Osteoblast (primary cell): ENCODE measurements at places on chromosomes 11 and 22.

DNA sequence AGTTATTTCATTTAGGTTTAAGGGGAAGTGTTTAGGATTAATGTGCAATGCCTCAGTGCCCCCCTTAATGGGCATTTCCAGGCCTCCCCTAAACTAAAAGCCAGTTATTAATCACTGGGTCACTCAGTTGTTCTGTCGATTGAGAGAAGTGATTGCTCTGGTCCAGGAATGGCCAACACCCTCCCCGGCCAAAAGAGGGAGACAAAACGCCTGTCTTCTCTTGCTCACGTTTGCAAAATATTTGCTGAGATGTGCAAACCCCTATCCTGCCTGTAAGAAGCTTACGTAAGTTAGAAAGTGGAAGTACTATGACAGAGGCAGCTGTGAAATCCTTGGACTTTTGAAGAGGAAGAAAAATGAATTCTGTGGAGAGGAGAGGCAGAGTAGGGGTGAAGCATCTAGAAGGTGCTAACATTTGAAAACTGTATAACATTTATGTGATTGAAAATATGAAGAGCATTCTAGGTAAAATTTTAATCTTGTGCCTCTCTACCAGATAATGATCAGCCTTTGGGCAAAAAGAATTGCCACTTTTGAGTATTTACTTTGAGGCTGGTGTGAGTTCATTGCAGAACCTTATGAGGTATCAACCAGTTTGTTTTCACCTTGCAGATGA lies 37.7 kb downstream of the NTM start:
- H3K36me3 ChIP-seq, result no peaks in the 10 kb centered on the region
- H3K27me3 ChIP-seq, result no peaks in the 10 kb centered on the region
- H3K4me1 ChIP-seq, result no peaks in the 10 kb centered on the region
- DNase-seq, result no peak
- H3K27ac ChIP-seq, result no peak overlapping the region

- no peak overlapping the region for H3K27ac ChIP-seq
- H3K4me1 ChIP-seq, result peaks cover 13% of the 10 kb centered on the region
- no peaks in the 10 kb centered on the region for H3K36me3 ChIP-seq
- no peaks in the 10 kb centered on the region for H3K27me3 ChIP-seq
These were observed 27.6 kb upstream of the BAIAP2L2 start for GRCh38 chr22:38137876-38138687.

DNA sequence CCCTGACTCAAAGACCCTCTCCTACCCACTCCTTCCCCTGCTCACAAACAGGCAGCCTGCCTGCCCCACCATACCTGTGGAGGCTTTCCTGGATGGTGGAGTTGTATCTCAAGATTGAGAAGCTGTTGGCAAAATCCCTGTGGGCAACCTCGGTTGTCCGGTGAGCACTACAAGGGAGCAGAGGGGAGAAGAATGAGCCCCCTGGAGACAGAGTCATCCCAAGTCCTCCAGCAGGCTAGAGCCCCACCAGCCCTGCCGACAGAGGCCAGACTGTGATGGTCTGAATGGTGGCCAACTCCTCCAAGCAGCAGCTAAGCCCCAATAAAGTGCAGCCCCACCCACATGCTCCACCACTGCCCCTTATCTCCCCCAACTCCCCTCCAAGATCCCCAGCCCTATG lies 17.5 kb downstream of the TMPRSS13 start:
- DNase-seq, result peak; percentile 21
- no peak overlapping the region for H3K27ac ChIP-seq
- H3K27me3 ChIP-seq, result no peaks in the 10 kb centered on the region
- H3K4me3 ChIP-seq, result no peak overlapping the region

- peak; percentile 83 for DNase-seq
- no peaks in the 10 kb centered on the region for H3K27me3 ChIP-seq
- peaks cover 7% of the 10 kb centered on the region for H3K4me1 ChIP-seq
These were observed 117.5 kb downstream of the WNT7B start for GRCh38 chr22:45859231-45860161.
